ENCODE measurements at places on chromosomes 1 and 21.

DNA sequence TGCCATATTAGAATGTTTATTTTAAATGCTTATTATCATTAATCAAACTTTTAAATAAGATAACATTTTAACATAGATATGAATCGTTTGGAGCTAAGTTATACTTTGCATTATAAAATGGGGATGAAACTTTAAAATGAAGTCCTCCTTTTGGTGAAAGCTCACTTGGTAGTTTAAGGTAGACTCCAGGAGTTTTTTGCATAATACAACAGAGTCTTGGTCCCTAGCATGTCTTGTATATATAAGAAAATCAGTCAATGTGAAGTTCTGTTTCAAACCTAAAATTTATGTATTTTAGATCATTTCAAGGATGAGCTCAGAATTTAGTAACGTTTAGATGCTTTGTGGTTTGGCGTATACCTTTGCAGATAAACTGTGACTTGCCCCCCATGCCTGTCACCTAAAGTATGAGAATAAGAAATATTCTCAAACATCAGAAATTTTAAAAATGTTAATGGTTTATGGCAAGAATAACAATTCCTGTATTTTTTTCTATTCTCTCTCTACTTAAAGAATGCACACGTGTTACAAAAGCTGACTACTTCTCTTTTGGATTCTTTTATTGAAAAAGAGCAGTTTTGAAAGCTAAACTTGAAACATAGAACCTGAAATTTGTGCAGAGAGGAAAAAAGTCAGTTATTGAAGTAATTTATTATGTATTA is 3.8 kb downstream of the NFIA start:
- no peak for DNase-seq

GRCh38 chr21:42614396-42614795 is 39.0 kb upstream of the PDE9A start:
- DNase-seq: no peak

- DNase-seq: no peak
Measured at GRCh38 chr1:21537511-21537931, 28.3 kb downstream of the ALPL start.

- DNase-seq: no peak
Measured at GRCh38 chr1:173009597-173009996, 41.1 kb downstream of the TNFSF18 start.

GRCh38 chr1:194062526-194062925 is 876.1 kb upstream of the B3GALT2 start:
- DNase-seq: peak; percentile 44

DNA sequence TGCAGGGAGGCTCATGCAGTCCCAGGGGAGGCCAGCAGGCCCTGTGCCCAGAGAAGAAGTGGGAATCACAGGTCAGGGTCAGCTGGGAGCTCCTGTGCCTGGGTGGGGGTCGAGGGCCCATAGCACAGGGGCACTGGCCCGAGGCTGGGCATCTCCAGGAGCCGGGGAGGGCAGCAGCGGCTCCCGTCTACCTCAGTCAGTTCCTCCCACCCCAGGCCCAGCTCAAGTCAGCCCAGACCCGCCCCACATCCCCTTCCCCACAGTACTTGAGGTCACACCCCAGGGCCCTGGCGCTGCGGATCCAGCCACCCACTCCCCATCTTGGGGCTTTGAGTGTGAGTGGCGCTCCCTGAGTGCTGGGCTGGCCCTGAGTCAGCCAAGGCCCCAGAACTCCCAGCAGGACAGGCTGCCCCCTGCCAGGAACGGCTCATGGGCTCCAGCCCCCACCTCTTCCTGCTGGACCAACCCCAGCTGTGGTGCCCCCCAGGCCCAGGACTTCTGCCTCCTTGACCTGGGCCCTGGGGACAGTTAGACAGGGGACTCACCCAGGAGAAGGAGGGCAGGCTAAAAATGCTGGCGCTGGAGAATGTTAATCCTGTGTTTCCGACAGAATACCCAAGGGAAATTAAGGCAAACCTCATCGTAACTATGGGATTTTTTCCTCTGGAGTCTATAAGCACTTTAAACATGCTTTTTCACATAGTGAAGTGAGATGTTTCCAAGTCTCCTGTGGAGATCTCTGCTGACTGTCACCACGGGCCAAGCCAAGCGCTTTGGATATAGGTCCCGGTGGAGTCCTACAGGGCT is 68.8 kb upstream of the COL6A1 start:
- no peak for DNase-seq

GRCh38 chr21:46118316-46119143 is 20.6 kb downstream of the COL6A2 start:
- DNase-seq: no peak

- peak; percentile 47 for DNase-seq
Measured at GRCh38 chr1:112674986-112675727, 698 bp downstream of the MOV10 start.

- no peak for DNase-seq
Measured at GRCh38 chr21:42191064-42191463, 27.9 kb upstream of the ABCG1 start.

GRCh38 chr21:37764691-37765090 is 151.6 kb downstream of the KCNJ6 start:
- no peak for DNase-seq

- no peak for DNase-seq
Measured at GRCh38 chr1:211742889-211743529, 67.6 kb upstream of the NEK2 start.

- peak; percentile 62 for DNase-seq
Measured at GRCh38 chr1:232793944-232794343, 11.3 kb upstream of the MAP10 start.

- DNase-seq: peak; percentile 67
Measured at GRCh38 chr1:195530961-195531360, 1077.3 kb downstream of the KCNT2 start.

DNA sequence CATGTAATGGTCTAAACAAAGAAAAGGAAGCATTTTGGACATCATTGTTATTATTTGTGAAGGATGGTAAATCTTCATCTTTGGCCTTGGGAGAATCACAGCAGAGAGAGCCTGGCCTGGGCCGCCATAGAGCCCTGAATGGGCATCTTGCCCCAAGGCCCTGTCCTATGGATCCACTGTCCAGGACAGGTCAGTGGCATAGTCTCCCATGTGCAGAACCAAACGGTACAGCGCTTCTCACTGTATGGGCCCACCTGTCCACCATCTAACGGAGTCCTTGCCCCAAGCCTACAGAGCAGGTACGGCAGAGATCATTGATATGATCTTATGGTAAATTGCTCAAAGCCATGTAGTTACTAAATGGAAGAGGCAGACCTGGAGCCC is 185.7 kb downstream of the FOXD2 start:
- DNase-seq: no peak

- DNase-seq: peak; percentile 63
Measured at GRCh38 chr1:155324717-155325602, 4.3 kb downstream of the RUSC1 start.

DNA sequence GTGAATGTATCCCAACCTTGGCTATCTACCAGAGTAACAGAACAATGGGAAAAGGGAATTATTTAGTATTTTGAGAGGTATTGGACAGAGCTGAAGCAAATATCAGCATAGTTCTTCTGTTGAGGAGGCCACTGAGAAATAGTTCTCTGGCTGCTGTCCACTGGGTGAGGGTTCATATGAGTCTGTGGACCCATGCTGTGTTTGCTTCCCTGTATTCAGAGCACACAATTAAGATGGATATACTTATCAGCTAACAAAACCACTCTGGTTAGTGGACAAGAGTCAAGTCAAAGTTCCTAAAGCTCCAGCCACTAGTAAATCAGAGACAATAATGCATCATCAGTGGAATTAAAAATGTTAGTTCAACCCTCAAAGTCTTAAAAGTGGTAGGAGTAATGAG is 66.1 kb downstream of the RGS18 start:
- DNase-seq: no peak

GRCh38 chr1:169086603-169087455 is 19.7 kb upstream of the ATP1B1 start:
- DNase-seq: peak; percentile 18

DNA sequence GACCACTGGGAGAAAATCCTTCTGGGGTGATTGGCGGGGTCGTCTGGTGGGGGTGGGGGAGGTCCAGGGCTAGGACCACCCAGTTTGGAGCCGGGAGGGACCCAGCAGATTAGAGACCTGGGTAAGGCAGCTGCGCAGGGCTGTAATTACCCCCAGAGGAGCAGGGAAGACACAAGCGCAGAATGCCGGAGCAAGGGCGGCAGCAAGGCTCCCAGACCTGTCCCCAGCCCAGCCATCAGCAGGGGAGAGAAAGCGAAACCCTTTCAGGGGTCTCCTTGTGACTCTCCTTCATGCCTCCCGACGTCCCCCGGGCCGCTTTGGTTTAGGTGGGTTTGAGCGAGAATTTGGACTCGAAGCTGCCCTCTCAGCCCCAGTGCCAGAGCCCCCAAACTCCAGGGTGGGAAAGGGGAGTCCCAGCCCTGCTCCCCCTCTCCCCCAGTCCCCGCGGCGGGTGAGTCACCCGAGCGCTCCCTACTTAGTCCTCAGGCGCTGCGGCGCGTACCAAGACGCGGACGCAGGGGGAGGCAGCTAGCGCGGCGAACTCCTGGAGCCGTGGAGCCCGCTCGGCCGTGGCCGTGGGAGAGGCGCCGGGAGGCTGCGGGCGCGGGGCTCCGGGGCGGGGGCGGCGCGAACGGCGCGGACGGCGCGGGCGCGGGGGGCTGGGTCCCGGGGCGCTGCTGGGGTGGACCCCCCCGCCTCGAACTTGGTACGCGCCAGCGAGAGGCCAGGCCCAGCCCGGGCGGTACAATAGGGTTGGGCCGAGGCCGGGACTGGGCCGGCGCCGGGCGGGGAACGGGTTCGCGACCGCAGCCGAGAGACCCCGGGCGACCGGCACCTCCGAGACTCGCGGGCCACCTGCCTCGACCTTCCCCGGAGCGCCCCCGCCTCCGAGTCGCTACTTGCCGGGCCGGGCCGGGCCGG is at the start of gene MAP7D1:
TSS of gene MAP7D1 (plus strand) at position 753 of the 921 bp plus-strand sequence. CDS start 258 bp downstream, outside the sequence.
- DNase-seq: peak; percentile 85

GRCh38 chr1:155946633-155947219 is 5.3 kb downstream of the RXFP4 start:
- DNase-seq: no peak

GRCh38 chr1:181139631-181140061 is 51.1 kb downstream of the IER5 start:
- peak; percentile 80 for DNase-seq

GRCh38 chr1:188043536-188044245 is 1214.9 kb downstream of the PLA2G4A start:
- no peak for DNase-seq

DNA sequence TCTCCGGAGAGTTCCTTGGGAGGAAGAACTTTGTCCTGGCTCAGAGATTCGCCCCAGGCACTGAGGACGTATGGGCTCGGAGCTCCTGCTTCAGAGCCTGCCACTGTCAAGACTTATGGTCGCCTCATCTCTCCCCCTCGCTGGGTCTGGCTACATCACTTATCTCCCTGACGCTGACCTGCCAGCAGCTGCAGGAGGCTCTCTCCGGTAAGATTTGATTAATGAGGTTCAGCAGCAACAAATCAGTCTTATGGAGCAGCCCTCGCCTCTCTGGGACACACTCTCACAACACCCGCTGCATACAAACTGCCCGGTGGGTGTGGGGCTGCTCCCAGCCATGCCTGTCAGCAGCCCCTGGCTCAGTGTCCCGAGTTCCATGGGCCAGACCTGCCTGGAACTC is 297.8 kb downstream of the RRAGC start:
- DNase-seq: no peak

GRCh38 chr1:183764981-183765380 is 39.9 kb upstream of the RGL1 start:
- DNase-seq: peak; percentile 53

DNA sequence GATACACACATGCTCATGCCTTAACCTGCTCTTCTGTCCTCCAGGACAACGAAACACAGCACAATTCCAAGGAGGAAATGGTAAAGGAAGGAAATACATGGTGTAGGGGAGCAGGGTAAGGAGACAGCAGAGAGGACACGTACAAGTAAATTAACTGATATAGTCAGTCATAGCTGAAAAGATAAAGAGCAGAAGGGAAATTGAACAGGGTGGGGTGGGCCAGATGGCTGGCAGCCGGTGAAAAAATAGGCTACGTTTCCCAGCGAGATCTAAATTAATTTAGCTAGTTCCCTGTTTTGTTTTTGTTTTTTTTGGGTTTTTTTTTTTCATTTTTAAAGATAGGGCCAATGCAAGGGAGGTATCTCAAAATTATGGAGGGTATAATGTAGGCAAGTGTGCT is 109.2 kb downstream of the FAM78B start:
- DNase-seq: no peak

DNA sequence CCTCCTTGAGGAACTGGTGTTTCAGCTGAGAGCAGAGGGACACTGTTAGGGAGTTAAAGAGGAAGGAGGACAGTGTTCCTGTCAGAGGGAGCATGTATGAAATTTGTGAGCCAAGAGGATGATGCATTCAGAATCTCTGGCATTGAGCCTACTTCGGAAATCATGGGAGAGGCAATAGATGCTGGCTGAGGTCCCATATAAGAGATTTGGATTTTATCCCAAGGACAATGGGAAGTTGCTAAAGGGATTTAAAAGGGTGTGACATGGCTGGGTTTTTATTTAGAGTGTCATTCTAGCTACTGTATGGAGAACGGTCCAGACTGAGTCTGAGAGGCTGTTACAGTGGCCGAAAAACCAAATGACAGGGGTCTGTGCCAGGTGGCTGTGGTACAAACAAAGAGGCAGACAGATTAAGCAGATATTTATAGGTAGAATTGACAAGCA is 403.2 kb upstream of the B3GALT2 start:
- peak; percentile 74 for DNase-seq

- peak; percentile 19 for DNase-seq
Measured at GRCh38 chr1:96927125-96927524, 205.5 kb downstream of the PTBP2 start.

DNA sequence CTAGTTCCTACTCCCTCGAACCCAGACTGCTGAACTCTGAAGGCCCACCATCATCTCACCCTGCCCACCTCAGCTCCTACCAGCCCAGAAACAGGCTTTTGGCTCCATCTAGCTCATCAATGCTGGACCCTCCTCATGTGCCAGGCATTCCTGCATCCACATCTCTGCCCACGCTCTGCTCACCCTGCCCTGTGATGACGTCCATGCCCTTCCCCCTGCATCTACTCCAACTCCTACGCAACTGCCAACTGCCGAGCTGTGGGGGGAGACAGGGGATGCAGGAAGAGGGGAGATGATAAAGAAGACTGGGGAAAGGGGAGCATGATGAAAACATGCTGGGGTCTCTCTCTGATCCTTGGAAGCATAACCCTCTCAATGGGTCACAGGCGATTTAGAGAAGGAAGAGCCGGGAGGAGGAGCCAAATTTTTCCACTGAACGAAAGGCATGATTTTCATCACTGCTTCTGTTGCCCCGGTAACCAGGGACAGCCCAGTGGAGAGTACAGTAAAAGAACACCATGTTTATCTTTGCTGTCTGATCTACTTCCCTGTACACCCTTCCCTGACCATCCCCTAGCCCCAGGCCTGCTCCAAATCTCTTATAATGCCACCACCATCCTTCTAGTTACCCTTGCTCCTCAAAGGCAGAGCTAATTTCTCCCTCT is 44.3 kb downstream of the CD34 start:
- DNase-seq: peak; percentile 79

Data from EH (cell line).